T47D (cell line): ENCODE measurements at places on chromosomes 4 and X.
A peak's percentile ranks its signal among the peaks of the same experiment; 100 is the strongest.

- DNase-seq: peak; percentile 94
These were observed 29.3 kb downstream of the ZNF827 start for GRCh38 chr4:145909281-145909715.

- no peak for DNase-seq
These were observed 24.8 kb downstream of the SPRY1 start for GRCh38 chr4:123421227-123421936.

DNA sequence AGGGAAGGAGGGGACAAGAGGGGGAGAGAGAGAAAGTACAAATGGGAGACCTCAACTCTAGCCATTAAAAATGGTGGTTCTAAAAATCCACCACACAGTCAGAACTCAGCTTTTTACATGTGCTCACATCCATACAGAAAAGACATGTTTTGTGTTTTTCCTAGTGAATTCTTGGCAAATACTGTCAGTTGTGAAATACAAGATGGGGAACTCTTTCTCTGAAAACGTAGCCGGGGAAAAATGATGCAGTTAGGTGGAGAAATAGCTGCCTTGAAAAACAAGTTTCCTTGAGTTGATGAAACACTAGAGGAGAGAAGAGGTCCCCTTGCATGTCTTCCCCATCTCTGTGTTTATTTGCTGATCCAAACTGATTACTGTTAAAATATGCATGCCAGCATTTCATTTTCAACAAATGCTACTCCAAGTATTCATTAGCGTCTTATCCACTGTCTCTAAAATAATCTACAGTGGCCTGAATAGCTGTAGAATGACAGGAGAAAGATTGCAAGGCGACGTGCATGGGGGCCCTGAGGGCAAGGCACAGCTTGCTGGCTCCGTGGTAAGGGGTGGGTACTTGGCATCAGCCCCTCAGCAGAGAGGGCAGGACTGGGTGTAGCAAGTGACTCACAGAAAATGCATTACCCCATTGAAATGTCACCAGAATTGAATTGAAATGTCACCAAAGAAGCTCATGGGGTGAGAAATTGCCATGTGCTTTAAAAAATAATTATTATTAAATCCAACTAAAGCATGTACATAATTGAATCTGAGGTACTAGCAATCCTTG, 48.1 kb upstream of the TBL1X start:
- DNase-seq: no peak

DNA sequence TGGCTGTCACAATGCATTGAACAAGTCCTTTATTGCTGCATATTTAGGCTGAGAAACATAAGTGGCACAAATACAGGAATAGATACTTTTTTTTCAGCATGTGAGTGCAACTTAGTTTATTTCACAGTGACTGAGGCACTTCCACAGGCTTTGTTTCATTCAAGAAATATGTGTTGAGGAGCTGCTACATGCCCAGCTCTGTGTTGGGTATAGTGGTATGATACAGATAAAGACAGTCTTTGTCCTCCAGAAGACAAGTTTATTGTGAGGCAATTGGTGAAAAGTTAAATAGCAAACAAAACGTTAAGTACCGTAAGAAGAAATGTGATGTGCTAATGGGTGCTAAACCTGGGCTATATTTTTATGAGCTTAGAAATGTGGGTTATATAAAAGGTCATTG, 186.4 kb downstream of the SPRY1 start:
- DNase-seq: no peak

GRCh38 chr4:104973708-104974107, 173.0 kb upstream of the TET2 start:
- DNase-seq: no peak

DNA sequence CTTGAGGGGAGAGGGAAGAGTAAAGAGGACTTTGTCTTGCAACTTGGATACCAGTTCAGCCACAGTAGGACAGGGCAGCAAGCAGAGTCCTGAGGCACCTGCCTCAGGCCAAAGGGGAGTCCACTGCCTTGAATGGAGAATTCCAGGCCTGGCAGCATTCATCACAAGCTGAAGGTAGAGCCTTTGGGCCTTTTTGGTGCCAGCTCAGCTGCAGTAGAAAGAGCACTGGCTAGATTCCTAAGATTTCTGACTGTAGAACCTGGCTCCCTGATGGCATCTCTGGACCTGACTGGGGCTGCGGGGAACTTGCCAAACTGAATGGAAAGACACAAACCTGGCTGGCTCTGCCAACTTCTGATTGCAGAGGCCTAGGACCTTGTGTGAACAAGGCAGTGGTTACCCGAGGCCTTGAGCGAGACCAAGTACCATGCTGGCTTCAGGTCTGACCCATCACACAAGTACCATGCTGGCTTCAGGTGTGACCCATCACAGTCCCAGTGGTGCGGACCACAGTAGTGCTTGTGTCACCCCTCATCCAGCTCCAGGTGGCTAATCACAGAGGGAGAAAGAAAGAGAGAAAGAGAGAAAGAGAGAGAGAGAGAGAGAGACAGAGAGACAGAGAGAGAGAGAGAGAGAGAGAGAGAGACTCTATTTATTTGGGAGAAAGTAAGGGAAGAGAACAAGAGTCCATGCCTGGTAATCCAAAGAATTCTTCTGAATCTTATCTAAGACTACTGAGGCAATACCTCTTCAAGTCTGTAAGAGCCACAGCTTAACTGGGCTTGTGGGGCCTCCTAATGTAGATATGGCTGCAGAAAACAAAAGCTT, 137.6 kb upstream of the SPIN4 start:
- no peak for DNase-seq

DNA sequence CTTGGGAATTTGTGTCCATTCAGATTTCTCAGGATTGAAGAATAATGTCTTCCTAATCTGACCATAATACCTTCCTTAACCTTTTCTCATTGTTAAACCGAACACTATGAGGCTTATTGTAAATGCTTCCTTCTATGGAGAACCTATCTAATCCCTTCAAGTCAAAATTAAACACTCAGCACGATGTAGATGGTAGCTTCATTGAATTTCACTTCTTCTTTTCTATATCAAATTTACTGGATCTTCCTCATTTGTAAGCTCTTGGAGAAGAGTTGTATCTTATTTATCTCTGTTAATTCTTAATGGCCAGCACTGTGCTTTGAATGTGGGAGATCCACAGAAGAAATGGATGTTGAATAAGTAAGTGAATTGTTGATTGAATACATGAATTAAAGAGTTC, 109.0 kb upstream of the RAPGEF2 start:
- no peak for DNase-seq

- DNase-seq: no peak
These were observed 25.6 kb upstream of the PRDM8 start for GRCh38 chr4:80171656-80172055.

GRCh38 chr4:163681208-163681821, 186.8 kb downstream of the TMA16 start:
- peak; percentile 41 for DNase-seq

- DNase-seq: no peak
These were observed 12.5 kb downstream of the SORCS2 start for GRCh38 chr4:7204656-7205387.

DNA sequence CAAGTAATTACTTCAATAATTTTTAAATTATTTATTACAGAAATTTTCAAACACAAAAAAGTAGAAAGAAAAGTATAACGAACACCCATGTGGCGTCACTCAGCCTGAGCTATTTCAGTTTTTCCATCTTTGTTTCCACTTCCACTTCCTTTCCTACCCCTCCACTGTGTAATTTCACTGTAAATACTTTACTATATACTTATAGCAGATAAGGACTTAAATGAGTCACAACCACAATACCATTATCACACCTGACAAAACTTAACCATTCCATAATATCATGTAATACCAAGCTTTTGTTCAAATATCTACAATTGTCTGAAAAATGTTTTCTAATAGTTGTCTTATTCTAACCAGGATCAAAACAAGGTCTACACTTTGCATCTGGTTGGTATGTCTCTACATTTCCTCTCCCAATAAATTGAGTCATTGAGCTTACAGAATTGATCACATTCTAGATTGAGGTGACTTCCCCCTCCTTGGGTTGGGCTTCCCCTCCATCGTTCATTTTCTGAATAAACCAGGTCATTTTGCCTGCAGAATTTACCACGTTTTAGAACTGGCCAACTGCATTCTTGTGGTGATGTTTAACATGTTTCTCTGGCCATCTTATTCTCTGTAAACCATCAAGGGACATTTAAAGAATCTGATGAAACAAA, 48.7 kb downstream of the ATP10D start:
- no peak for DNase-seq

- no peak for DNase-seq
These were observed 416.2 kb upstream of the PRKX start for GRCh38 chrX:4129626-4130025.

DNA sequence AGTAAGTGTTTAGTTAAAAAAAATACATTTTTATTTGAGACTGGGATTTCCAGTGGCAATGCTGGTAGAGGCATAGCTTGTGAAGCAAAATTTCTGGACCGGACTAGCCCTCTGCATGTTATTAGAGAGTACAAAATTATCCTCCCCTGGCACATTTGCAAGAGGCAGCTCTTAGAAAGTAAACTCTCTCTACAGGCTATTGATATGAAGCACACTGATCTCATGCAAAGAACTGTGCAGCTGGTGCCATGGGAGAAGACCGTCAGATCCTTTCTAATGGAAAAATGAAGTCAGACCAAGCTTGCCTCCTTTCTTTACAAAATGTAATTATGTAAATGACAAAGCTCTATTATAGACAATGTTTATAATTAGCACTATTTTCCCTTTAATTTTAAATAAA, 2717.2 kb downstream of the PCDH7 start:
- DNase-seq: no peak

GRCh38 chrX:6227453-6227835, 1.2 kb downstream of the NLGN4X start:
- no peak for DNase-seq

GRCh38 chr4:101911616-101912015, 121.1 kb downstream of the BANK1 start:
- no peak for DNase-seq

DNA sequence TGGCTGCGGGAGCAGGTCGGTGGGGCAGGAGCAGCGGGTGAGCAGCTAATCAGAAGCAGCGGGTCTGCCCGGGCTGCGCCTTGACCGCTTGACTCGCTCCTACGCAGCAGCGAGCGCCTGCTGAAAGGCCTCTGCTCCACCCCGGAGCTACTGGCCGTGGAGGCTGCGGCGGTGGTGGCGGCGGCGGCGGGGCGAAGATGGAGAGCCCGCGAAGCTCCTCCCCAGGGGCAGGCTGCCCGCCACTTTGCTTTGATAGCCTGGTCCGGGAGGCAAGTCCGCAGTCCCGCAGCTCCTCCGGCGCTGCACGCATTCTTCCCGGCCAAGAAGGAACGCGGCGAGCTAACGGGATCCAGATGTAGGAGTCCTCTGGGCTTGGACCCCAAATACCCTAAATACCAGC, 36.7 kb downstream of the PJA1 start:
- no peak for DNase-seq

- no peak for DNase-seq
These were observed 189.0 kb upstream of the ANXA10 start for GRCh38 chr4:167903291-167903721.
